Astrocyte of the cerebellum (primary cell): ENCODE measurements at places on chromosomes 7 and 10.
A peak's percentile ranks its signal among the peaks of the same experiment; 100 is the strongest.

GRCh38 chr7:80087771-80088170 lies 46.9 kb upstream of the GNAI1 start:
- DNase-seq, result no peak

- DNase-seq, result no peak
These were observed 16.7 kb downstream of the DPYSL4 start for GRCh38 chr10:132203256-132204077.

DNA sequence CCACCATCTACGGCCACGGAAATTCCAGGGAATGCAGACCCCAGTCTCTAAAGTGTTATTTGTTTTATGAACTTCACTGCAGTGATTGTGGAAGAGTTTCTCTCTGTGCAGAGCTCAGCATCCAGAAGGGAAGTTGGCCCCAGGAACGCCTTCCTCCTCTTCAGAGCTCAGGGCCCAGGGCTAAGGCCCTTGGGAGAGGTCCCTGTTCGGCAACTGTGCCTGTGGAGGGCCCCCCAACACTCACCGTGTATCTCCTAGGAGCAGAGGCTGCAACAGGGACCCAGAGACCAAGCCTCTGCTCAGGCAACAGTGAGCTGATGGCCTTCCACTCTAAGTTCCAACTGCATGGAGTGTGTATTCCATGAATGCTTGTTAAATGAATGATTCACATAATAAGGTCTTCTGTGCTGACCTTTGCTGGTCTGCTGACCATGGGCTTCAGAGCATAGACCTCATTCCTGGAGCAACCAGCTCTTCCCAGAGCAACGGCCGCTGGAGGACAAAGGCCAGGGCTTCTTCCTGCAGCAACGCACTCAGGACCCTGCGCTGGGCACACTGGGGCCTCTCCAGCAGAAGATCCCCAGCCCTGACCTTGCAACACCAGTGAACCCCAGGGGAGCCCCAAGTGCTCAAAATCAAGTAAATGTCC lies 7.7 kb downstream of the DIP2C start:
- DNase-seq, result no peak

- no peak for DNase-seq
These were observed 48.9 kb upstream of the PDCD4 start for GRCh38 chr10:110822712-110823311.

DNA sequence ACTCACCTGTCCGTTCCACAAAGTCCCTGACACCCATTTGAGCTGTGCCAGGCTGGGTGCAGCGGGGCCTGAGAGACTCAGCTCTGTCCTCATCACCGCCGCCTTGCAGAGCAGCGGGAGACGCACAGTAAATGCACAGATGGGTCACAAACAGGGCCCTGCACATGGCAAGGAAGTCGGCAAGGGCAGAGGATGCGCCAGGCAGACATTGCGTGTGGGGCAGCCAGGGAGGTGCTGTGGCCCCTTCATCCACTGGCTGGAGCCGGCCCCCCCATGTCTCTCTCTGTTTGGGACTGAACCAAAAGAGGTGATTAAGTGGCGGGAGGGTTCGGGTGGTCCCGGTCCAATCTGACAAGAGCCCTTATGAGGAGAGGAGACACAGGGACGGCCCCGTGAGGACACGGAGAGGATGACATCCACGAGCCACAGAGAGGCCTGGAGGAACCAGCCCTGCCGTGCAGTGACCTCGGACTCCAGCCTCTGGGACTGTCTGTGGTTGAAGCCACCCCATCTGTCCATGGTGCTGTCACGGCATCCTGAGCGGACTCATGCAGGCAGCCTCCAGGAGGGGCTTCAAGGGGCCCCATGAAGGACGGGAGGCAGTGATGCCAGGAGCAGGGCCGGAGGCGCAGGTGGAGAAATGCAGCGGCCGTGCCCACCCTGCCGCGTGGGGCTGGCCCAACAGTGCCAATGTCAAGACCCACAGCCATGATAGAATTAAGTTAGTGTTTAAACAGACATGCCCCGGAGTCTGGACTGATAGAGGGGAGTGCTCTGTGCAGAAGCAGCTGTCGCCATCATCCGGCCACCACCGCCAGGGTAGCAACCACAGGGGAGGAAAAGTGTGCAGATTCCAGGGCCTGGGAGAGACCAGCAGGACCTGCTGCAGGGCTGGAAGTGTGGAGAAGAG lies 28.4 kb upstream of the FOXL3 start:
- no peak for DNase-seq

GRCh38 chr7:30907527-30908267 lies 4.0 kb upstream of the AQP1 start:
- DNase-seq, result no peak

DNA sequence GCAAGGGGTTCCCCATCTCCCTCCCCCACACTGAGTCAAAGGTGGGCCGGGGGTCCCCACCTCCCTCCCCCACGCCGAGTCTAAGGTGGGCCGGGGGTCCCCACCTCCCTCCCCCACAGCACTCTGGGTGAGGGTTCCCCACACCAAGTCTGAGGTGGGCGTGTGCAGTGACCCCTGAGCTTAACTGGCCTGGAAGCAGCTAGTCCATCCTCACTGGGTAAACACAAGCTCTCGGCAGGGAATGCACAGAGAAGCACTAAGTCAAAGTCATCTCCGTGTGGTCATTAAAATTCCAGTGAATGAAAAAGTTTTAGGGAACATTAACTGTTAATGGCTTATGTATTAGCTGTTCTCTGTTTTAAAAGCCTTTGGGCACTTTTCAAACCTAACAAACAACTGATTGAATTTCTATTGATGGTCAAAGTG lies 43.7 kb upstream of the PRKAR1B start:
- DNase-seq, result no peak

DNA sequence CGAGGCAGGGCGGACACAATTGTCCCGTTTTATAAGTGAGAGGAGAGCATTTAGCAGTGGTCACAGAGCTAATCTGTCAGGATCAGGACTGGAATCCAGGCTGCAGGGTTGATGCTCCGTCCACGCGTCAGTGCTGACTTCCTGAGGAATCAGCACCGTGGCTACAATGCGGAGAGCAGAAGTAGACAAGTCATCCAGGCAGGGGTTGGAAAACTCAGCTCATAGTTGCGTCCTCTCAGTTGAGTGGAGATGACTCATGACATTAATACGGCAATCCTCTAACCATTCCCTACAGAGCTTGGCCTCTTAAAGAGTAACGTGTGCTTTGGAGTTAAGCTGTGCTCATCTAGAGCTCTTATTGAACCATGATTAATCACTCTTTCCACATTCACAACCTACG lies 17.1 kb upstream of the HTR5A start:
- DNase-seq, result no peak

DNA sequence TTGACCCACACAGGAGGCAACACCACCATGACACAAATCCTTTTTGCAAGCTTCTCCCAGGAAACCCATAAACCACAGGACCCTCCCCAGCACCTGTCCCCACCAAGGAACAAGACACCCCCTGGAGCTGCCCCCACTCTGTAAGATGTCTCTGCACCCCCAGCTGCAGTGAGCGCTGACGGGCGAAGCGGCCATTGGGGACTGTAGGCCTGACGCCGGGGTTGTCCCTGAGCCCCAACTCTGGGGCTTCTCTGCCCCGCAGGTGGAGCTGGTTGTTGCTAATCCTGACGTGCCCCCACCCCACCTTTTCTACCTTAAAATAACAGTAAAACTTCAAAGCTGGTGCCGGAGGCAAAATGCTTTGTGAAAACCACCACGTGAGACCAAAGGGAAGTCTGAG lies 94.7 kb upstream of the PPP2R2D start:
- DNase-seq, result no peak

- DNase-seq, result no peak
These were observed 1.6 kb downstream of the LRRTM3 start for GRCh38 chr10:66927251-66927935.

DNA sequence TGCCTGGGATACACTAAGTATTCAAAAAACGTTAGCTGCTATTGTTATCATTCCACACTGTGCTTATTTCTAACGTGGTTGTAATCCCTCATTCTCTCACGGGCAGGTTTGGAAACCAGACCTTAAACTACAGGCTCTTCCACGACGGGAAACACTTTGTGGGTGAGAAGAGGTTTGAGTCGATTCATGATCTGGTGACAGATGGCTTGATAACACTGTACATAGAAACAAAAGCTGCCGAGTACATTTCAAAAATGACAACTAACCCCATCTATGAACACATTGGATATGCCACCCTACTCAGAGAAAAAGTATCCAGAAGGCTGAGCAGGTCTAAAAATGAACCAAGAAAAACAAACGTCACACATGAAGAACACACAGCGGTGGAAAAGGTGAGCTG lies 163.2 kb upstream of the PRR15 start:
- no peak for DNase-seq

GRCh38 chr10:35040760-35041501 lies 49.2 kb downstream of the CUL2 start:
- DNase-seq, result peak; percentile 40
